ENCODE measurements at places on chromosomes 4 and X. TPM values are rescaled to one million over a fixed set of nuclear protein-coding genes. Genes with fewer than 3 reads are reported as not detected.

Gene IQSEC2
- 7.9 TPM for total RNA-seq

Gene SLC25A53
- 4.5 TPM for total RNA-seq

Gene TMEM156
- total RNA-seq = 0.18 TPM

Gene F9
- total RNA-seq = not detected

Gene HS3ST1
- total RNA-seq = 1.5 TPM

Gene MAGIX
- 4.4 TPM for total RNA-seq

Gene ZRSR2
- 2.4 TPM for total RNA-seq

Gene FGFRL1
- 42.9 TPM for total RNA-seq

Gene CENPU
- 4.9 TPM for total RNA-seq

Gene MAMLD1
- total RNA-seq = 3.6 TPM

Gene GPM6B
- total RNA-seq = 15.3 TPM

Gene HHIP
- total RNA-seq = 27.4 TPM

Gene CSAG3
- total RNA-seq = not detected

Gene ITIH6
- not detected for total RNA-seq

Measured in cardiac atrium fibroblast (primary cell).